Activated T-cell treated with anti-CD3 and anti-CD28 coated beads, Interleukin-2, amount 50 U/mL, for 1 hour (primary cell): ENCODE measurements at places on chromosomes 13 and 19.

- no peak for DNase-seq
Observed at GRCh38 chr13:48580896-48581295, 48.0 kb upstream of the RCBTB2 start.

- no peak for DNase-seq
Observed at GRCh38 chr19:1313695-1314613, 28.3 kb downstream of the EFNA2 start.

DNA sequence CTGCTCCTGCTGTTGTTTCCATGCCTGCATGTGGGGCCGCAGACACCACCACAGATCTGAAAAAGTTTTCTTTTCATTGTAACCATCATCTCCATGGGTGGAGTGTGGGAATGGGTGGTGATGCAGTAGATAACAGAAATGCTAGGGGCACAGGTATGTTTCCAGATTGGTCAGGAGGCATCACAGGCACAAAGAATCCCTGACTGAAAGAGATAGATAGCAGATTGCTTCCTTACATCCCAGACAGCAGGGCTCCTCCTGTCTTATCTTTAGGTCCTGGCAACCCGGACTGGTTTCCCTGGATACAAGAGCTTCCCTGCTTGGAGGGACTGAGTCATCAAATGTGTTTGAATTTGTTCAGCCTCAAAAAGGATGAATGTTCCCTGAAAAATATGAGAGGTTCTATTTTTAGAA lies 1937.6 kb downstream of the PCDH9 start:
- no peak for DNase-seq

GRCh38 chr19:50777830-50778303 lies 7.6 kb downstream of the GPR32 start:
- DNase-seq: no peak

DNA sequence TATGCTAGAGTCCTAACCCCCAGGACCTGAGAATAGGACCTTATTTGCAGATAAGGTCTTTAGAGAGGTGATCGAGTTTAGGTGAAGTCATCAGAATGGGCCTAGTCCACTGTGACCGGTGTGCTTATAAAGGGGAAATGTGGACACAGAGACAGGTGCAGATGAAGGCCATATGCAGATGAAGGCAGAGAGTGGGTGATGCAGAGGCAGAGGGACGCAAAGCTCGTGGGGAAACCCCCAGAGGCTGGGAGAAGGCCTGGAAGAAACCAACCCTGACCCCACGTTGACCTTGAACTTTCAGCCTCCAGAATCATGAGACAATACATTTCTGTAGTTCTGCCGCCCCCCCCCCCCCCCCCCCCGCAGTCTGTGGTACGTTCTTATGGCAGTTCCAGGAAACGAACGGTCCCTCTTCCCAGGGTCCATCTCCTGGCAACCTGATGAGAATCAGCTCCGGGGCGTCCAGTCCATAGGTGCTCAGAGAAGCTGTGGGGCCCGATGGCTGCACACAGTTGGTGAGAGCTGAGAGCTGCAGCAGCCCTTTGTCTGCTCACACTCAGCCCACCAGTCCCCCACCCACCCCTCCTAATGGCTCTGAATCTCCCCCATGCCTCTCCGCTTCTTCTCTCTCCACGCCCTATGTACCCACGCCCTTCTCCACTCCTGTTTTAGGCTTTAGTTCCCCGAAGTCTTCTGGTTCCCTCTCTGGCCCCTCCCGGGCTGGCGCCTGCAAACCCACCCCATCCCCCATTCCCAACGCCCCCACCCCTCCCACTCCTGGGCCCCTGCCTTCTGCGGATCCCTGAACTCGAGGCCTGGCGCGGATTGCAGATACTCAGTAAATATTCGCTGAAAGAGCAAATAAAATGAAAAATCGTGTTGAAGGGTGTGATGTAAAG lies 218.3 kb upstream of the MAB21L1 start:
- no peak for DNase-seq

DNA sequence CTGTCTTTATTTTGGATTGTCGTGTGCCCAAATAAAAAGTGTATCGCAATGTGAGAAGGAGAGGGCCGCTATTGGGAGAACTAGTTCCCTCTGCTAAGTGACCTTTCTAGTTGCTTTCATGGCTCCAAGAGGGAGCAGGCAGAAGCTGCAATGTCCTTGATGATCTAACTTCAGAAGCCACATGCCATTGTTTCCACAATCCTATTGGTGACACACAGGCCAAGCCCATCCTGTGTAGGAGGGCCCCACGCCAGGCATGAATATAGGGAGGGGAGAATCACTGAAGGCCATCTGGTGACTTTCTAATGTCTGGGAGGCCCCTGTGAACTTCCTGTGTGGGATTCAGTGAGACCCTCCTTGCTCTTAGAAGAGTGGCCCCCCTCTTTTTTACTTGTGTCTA lies 47.8 kb upstream of the KPNA3 start:
- DNase-seq: no peak

DNA sequence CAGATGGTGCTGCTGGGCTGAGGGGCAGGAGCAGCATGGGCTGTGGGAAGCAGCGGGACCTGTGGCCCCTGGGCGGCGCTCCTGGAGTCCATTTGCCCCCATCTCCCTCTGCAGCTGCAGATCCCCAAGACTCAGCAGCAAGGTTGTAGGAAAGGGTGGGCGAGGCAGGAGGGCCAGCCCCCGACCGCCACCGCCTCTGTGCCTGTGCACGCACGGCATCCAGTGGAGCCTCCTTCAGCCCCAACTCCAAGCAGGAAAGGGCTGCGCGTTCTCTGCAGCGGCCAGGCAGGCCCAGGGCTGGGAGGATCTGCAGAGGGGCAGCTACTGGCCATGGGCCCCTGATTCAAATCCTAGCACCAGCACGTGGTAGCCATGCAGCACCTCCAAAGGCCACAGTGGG lies 20.8 kb downstream of the DPF1 start:
- no peak for DNase-seq

DNA sequence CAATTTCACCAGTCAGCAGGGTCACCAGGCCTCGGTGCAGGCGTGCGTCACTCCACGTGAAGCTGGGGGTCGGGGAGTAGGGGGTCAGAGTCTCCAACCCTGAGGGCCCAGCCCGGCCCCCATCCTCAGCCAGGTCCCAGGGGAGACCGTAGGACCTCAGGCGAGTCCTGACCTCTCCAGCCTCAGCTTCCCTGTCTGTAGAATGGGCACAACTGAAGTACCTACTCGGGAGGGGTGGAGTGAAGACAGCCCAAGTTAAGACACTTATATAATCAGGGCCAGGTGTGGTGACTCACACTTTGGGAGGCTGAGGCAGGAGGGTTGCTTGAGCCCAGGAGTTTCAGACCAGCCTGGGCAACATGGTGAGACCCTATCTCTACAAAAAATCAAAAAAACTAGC lies 2.7 kb upstream of the SPACA4 start:
- no peak for DNase-seq

GRCh38 chr13:70170689-70171088 lies 62.4 kb upstream of the KLHL1 start:
- DNase-seq: no peak

DNA sequence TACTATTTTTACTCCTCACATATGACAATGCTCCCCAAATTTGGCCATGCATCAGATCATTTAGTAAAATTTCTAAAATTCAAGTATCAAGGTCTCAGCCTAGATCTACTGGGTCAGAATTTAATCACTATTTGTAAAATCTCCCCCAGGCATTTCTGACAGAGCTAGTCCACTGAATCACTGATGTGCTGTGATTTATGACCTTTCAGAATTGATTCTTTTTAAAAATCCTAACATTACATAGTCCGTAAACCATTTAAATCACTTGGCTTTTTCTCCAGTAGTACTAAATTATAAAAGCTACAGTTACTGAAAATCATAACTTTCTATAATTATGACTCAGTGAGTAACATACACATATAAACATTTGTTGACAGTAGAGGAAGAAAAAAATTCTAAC lies 92.8 kb upstream of the RAP2A start:
- DNase-seq: no peak

GRCh38 chr19:290372-291005 lies 714 bp downstream of the PLPP2 start:
- DNase-seq: peak; percentile 50

DNA sequence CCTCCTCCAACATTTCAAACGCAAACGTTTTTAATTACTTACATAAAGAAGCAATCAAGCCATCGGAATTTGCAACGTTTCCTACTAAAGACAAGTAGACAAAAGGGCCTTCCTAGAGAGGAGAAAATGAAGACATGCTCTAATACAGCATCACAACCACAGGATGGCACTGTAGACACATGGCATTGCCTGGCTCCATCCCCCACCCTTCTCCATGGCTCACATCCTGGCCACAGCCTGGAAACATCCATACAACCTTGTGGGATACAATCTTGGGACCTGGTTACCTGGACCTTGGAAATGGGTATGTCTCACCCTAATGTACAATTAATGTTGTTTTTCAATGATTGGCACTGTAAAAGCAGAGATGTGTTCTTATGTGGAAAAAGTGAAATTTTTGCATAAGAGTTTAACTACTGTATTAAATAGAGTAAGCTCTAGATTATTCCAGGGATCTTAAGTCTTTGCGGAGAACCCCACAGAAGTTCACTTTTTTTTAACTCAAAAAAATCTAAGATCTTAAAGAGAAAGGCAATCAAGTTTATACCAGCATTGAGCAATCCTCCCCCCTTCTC lies 21.5 kb downstream of the EBPL start:
- DNase-seq: no peak

- no peak for DNase-seq
Observed at GRCh38 chr13:40028446-40028845, 373.0 kb downstream of the COG6 start.

GRCh38 chr19:52216401-52216800 lies 26.5 kb downstream of the PPP2R1A start:
- no peak for DNase-seq

- no peak for DNase-seq
Observed at GRCh38 chr13:67107979-67108378, 122.2 kb downstream of the PCDH9 start.

DNA sequence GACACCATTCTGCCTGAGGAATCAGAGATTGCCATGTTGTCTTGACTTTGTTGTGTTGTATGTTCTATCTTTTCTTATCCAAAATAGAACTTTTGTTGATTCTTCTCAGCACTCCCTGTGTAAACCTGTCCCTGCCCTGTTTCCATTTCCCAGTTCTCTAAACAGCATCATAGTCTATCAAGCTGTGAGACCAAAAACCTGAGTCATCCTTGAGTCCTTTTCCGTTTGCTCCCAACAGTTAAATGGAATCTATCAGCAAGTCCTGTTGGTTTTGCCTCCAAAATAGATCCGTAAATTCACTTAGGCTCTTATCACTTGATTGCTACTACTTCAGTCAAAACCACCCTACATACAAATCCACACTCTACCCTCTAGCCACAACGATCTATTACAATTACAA lies 667.1 kb downstream of the PCDH9 start:
- DNase-seq: no peak

GRCh38 chr13:108963846-108964600 lies 334.6 kb downstream of the MYO16 start:
- DNase-seq: no peak

GRCh38 chr13:60395971-60396782 lies 843 bp upstream of the TDRD3 start:
- peak; percentile 84 for DNase-seq

DNA sequence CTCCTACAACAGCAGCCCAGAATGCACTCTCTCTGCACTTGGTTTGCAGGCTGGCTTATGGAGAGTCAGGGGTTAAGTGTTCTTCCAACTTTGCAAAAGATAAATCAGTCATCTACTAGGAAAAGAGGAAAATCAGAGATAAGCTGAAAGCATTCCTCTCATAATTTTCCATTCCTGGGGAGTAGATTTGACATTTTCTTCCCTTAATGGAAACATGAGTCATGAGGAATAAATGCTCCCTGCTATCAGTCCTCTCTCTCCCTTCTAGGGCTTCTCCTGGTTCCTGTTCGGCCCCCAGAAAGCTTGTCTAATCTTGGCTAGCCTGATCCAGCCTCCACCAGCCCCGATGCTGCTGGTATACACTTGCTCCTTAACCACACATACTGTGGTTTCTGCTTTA lies 28.4 kb upstream of the ENOX1 start:
- no peak for DNase-seq

DNA sequence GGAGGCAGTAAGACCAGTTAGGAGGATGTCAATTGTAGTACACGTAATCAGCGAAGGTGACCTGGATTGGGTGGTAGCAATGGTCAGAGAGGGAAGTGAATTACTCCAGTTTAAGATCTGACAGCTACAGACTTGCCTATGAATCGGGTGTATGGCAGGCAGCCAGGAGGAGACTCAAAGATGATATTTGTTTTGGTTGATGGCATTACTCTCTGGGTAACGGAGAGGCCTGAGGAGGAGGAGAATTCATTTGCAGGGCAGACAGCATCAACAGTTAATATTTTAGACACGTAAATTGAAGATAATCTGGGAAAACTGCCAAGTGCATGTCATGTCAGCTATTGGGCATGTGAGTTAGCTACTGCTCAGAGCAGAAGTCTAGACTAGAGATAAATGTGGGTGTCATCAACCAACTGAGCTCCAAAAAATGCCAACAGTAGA lies 109.2 kb downstream of the SGCG start:
- DNase-seq: no peak

- DNase-seq: no peak
Observed at GRCh38 chr19:18321734-18322102, 1.2 kb downstream of the LSM4 start.

- no peak for DNase-seq
Observed at GRCh38 chr19:34503531-34504272, 22.1 kb downstream of the WTIP start.

GRCh38 chr13:110640591-110641029 lies 25.3 kb downstream of the NAXD start:
- peak; percentile 6 for DNase-seq

GRCh38 chr19:57152921-57153320 lies 7.9 kb upstream of the ZIM3 start:
- DNase-seq: no peak

GRCh38 chr19:13095393-13095784 lies 7.3 kb downstream of the LYL1 start:
- peak; percentile 38 for DNase-seq

DNA sequence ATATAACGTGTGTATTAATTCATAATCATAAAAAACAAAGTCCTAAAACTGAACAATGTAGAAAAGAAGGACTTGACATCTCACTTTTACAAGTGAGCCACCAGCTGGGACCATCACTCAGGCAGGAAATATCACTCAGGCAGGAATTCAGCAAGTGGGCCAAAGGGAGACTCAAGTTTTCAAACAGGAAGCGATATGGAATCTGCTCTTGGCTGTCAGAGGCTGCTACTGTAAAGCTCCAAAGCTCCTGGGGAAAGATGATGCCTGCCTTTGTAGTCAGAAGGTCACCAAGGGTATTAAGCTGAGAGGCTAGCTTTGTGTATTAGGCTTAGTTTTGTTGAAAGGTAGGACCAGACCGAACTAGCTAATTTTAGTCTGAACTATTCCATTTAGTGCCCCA lies 5.5 kb upstream of the AKAP11 start:
- no peak for DNase-seq

DNA sequence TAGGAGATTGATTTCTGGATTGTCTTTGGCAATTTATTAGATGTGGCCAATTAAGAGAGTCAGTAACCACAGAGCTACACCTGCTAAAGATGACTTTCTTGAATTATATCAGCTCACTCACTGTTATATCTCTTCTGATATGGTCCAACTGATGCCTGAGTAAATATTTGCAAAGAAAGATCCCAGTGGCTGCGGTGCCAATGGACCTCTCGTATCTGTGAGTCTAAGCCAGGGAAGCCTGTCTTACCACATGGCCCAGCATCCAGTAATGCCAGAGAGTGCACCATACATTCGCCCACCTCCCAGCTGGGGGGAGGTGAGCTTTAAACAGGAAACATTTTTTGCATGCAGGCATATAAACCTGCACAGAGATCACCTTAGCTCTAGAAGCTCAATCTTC lies 82.7 kb upstream of the SLC15A1 start:
- no peak for DNase-seq
